ENCODE measurements at places on chromosomes 3 and 15.

- DNase-seq = no peak
These were observed 106.9 kb downstream of the RFTN1 start for GRCh38 chr3:16406579-16406978.

DNA sequence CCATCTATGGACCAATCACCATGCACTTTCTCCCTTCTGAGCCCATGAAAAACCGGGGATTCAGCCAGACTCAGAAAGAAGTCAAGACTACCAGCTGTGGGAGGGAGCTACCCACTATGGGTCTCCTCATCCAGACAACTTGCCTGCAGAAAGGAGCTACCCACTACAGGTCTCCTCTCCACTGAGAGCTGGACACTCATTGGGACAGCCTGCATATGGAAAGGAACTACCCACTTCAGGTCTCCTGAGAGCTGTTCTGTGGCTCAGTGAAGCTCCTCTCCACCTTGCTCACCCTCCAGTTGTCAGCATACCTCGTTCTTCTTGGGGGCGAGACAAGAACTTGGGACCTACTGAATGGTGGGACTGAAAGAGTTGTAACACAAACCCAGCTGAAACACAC lies 22.3 kb upstream of the ZBED2 start:
- no peak for DNase-seq

DNA sequence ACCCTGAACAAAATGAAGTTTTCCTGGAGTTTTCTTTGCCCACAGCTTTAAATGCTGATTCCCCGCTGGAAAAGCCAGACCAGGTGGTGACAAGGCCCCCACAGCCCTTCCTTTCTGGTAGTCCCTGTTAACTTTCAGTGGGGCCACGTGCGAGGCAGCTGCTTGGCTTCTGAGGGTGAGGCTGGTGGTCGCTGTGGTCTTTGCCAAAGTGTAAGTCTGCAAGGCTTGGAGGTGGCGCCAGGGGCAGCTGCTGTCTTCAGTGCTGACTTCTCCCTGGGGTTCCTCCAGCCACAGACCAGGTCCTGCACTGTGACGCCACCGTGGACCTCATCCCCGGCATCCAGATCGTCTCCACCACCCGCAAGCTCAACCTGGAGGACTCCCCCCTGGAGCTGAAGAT lies 54.1 kb upstream of the TAMM41 start:
- DNase-seq = no peak

DNA sequence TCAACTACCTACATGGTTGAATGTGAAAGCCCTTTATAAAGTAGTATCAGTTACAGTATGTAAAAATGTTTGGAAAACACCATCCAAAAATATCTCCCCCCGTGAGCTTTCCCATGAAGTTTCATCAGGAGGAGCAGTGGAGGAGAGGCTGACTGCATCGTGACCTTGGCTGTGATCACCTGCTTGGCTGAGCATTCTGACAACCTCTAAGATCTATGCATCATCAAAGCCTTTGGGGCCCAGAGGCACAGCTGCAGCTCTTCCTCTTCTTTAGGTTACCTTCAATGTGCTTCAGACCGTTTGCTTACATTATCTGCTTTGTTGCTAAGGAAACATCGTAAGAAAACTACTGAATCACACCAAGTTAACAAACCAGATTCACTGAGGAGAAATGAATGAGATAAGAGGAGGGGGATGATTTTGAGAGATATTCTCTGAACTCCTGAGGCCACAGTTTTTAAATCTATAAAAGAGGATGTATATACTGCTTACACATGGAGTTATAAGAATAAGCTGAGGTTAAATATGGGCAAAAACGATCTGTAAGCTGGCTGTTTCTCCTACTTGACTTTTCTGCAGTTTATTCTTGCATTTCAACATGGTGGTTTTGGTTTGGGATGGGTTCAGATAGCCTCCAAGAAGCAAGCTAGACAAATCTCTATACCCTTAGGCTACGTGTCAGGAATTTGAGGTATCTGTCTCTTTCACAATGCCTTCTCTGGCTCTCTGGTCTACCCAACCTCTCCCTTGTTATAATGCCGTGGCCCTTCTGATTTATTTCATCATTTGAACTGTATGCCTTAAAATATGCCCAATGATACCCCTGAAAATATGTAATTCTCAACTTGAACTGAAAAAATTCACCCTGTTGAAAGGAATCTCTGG lies 4.0 kb downstream of the GCSAM start:
- DNase-seq = no peak

DNA sequence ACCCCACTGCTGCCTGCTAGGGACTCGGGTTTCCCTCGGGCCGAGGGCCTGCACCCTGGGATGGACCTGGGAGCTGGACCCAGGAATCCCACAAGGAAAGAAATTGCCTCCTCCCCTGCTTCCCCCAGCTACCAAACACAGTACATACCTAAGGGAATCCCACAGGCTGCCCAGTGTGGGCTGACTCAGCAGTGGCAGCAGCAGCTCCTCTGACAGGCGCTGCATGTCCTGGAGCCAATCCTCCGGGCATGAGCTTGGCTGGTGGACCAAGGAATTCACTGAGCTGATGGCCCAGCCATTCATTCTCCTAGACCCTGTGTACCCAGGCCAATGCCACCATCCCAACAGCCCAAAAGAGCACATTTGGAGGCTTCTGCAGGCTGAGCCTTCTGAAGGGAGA lies 9.5 kb upstream of the LTK start:
- no peak for DNase-seq

- DNase-seq = no peak
These were observed 3.3 kb downstream of the CISH start for GRCh38 chr3:50608278-50608677.

GRCh38 chr15:73388256-73388781 lies 19.6 kb upstream of the HCN4 start:
- DNase-seq = no peak

DNA sequence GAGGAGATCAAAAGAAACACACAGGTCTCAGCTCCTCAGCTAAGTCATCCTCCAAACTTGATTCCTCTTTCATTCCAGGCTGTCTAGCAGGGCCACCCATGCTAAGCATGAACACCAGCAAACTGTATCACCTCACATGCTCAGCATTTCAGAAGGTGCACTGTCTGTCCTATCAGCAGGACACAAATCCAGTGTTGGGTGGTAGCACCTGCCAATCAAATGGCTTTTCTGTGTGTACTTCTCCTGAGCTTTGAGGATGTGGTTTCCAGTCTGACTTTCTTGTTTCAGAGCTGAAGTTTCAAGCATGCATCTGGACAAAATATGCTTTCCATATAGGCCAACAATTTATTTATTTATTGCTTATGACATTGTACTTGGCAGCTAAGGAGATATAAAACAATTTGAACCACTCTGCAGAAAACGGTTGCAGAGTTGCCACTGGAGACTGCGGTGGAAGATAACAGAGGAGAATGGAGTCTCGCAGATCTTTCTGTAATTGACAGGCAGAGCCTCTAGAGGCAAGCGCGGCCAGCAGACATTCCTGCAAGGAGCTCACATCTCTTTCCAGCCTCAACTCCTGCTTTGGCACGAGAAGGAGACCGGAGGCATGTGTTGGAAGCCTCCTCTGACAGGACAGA lies 167.1 kb upstream of the WNT5A start:
- DNase-seq = no peak

DNA sequence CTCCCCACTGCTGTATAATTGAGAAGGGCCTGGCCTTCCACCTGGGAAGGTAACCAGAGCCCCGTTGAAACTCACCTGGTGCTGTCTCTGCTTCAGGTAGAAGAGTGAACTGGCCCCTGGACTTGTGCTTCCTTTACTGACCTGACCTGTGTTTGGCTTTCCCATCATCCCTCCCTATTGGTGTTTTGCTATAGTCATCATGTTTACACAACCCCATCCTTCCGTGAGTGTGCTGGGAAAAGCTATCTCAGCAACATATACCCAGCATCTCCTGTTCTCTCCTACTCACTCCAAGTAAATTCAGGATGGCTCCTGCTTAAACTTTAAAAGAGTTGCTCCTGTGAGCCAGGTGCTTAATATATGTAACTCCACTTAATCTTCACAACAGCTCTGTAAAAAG lies 77.2 kb upstream of the TSC22D2 start:
- DNase-seq = no peak

DNA sequence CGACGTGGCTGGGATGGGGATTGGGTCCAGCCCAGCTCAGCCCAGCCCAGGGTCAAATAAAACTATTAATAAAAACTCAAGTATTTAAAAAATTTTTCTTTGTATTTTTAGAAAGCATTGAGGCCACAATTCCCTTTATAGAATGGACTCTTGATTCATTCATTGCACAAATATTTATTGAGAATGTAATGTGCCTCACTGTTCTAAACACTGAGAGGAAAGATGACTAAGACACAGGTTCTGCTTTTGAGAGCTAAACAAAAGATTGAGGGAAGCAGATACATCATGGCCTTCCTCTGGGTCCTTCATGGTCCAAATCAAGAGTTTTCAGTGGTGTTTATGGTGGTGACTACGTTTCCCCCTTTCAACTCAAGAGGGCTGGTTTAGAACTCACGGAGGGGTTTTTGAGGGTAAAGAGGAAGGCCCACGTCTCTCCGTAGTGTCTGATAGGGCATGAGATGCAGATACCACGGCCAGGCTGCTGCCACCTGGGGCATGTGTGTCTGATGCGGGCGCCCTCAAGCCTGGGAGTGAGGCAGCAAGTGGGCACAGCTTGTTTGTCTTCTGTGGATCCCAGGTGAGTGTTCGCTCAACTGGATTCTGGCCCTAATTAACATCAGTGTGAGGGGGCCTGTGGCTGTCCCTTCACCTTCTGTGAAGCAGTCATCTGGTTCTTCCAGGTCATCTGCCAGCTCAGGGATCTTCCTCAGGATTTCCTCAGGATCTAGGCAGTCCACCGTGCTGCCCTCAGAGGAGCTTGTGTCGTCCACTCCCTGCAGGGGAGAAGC lies 73.5 kb upstream of the SCN5A start:
- no peak for DNase-seq

DNA sequence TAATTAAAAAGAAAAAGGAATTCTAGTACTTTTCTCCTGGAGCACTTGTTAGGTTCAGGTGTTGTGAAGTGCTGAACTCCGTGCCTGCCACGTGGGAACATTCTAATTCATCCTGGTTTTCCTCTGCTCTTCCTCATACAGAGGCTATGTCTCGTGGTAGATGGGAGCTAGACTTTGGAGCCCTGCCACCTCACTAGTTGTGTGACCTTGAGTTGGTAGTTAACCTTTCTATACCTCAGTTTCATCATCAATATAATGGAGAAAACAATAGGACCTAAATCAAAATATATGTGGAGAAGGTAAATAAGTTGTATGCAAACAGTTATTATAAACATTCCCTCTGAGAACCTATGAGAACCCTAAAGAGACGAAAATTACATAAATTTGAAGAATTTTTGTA lies 10.6 kb downstream of the ALAS1 start:
- no peak for DNase-seq

DNA sequence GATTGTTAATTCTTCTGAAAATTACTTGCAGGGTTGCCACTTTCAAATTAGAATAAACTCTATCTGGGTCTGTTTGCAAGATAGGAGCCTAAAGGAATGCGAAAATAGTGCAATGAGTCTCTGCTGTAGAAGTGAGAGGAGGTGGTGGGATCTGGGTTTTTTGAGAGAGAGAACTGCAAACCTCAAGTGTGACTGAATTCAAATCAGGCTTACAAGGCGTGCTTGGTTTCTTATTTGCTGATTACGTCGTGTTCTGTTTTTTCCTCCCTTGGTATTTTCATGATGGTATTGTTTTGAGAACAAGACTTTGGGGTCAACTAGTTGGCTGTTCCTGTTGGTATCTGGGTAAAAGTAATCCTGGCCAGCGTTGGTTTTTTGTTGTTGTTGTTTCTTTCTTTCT lies 490.9 kb upstream of the CFAP20DC start:
- DNase-seq = no peak

DNA sequence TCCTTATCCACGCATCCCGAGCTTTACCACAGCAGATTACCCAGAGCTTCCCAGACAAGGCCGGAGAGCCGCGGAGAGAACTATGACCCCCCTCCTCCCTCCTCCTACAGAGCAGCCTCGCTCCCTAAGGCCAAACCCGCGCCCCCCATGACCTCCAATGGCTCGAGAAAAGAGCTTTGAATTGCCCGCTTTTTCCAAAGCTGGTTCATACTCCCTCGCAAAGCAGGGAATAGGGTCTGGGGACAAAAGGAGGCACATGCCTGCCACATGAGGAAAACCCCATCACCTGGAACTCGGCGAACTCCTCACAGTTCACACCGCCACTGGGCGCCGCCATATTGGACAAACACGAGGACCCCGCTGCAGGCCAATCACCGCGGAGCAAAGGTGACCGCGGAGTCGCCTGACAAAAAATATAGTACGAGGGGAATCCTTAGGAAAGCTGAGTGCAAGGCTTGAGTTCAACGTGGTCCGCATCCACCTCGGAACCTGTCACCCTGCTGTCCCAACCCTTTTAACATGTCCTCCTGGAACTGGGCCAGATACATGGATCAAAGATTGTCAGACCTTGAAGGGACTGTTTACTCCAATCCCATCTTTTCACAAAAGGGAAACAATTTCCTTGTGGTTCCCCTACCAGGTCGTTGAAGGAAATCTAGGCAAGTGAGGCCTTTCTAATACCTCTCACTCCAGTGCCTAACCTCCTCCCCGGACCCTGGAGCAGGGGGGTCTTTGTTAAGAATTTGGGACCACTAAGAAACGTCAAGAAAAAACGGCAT lies at the start of gene MIX23:
TSS of gene MIX23 (minus strand) at position 344 of the 779 bp plus-strand sequence. CDS start at position 337, 7 bp downstream.
- DNase-seq = peak; percentile 82

DNA sequence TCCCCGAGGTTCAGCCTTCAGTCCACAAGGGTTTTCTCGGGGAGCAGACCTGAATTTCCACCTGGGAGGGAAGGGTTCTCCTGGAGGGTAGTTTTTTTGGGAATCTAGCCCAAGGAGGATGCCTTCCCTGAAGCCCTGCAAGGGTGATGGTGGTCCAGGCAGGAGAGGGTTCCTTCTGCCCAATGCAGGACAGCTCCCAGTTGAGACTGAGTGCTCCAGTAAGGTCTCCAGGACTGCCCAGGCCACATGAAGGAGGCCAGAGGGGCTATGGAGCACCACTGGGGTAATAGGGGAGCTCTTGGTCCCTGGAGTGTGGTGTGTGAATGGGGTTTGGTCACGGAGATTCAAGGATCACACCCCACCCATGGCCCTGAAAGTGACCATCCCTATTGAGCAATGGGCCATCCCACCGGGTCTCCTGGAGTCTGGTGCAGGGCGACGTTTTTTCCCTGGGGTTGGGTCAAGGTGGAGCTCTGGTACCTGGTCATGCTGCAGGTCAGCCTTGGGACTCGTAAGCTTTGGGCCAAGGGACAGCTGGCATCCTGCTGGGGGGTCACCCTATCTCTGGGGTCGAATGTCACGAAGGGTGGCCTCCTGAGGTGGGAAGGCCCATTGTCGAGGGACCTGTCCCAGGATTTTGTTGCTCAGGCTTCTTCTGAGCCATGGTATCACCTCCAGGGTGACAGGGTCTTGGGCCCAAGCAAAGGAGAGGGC lies 196.5 kb downstream of the UBE3A start:
- DNase-seq = no peak

DNA sequence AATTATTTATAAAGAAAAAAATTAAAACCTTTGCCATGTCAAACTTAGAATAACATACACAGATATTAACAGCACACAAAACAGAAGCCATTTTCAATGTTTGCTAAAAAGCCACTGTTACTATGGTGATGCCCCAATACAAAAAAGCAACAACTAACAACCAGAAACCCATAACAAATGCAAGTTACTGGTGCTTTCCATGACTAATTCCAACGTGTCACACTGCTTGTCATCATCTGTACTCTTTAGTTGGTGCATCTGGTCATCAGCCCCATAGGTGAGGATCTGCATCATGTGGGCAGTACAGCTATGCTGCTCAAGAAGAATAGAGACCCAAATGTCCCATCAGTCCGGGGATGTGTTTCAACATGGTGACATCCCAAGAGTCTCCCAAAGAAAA lies 52.8 kb downstream of the ATP8B4 start:
- DNase-seq = no peak

Data from HuH-7.5 (cell line).